ENCODE measurements at places on chromosomes 2 and 18.

DNA sequence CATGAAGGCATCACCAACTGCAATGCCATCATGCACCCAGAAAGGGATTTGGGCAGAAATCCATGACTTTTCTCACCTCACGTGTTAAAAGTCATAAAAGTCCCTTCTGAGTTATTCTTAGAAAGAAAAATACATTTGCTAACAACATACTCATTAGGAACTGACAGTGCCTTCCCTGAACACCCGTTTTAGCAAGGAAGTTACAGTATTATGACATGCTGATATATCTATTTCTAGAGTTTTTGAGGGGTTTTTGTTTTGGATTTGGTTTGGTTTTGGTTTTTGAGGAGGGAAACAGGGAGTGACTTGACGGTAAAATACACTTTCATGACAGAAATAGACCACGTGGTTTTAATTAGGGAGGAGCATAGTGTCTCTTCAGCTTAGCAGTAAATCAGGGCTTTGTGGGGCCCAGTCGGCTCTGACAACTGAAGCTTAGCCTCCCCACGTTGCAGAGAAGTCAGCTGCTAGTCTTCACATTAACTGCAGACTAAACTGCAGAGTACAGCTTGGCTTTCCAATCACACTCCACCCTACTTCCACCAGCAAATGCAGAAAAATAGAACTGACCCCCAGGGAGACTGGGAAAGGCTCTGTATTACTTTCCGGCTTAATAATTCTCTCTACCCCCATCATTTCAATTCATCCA is 141.4 kb downstream of the FAM124B start:
- no peak for DNase-seq

- DNase-seq: no peak
Observed at GRCh38 chr18:52000435-52000834, 339.6 kb upstream of the DCC start.

DNA sequence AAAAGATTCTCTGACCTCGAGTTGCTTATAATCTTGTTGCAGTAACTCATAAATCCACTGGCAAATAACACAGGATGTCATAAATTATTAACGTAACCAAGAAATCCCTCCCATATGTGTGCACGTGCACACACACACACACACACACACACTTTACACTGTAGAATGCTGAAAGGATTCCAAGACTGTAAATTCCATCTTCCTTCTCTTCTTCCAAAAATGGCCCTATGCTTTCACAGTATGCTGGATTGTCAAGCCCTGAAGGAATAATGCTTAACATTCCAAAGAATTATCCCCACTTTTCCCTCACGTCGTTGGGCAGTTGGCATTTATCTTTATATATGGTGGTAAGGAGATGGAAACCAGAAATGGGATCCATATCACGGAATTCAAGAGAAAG is 117.5 kb upstream of the CRIM1 start:
- DNase-seq: no peak

GRCh38 chr2:226115832-226116200 is 683.8 kb downstream of the IRS1 start:
- DNase-seq: no peak

- no peak for DNase-seq
Observed at GRCh38 chr2:61675204-61675603, 137.0 kb upstream of the XPO1 start.

DNA sequence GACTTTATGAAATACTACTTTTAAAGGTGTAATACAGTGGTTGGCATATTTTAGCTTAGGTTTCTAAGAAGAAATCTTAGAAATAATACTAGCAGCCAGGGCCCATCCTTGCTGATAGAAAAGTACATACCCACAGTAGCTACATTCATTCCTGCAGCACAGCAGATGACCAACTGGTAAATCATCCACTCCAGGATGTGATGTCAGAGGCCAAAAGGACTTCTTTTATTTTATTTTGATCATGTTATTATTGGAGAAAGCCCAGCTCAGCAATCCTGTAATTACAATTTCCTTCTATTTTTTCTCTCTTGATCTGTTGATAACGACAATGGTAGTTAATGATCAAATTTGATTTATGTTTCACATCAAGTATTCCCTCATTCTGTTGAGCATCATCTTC is 18.0 kb upstream of the TTN start:
- no peak for DNase-seq

- no peak for DNase-seq
Observed at GRCh38 chr2:114700440-114700839, 258.0 kb downstream of the DPP10 start.

- no peak for DNase-seq
Observed at GRCh38 chr2:43191947-43192516, 34.4 kb downstream of the ZFP36L2 start.

DNA sequence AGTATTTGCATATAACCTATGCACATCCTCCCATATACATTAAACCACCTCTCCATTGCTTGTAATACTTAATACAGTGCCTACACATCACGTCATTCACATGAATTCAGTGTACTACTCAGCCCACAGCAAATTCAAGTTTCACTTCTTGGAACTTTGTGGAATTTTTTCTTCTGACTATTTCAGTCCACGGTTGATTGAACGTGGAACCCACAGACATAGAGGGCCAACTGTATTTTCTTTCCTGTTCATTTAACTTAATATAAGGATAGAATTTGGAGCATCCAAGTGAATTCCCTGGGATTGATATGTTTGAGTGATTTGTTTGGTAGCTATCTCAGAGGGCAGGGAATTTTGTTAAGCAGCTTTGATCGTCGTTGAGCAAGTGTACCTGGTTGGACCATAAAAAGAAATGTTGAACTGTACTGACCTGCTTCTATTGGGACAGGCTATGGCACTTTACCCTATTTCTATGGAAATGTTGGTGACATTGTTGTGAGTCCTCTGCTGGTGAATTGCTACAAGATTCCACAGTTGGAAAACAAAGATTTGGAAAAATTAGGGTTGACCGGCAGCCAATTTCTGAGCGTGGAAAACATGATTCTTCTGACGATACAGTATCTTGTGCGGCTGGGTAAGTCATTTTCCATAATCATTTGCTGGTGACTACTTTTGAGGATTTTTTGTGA is 156.6 kb downstream of the ESCO1 start:
- no peak for DNase-seq

GRCh38 chr2:129318581-129319421 is 660.7 kb upstream of the RAB6C start:
- no peak for DNase-seq

- no peak for DNase-seq
Observed at GRCh38 chr2:152284398-152284797, 50.6 kb upstream of the FMNL2 start.

DNA sequence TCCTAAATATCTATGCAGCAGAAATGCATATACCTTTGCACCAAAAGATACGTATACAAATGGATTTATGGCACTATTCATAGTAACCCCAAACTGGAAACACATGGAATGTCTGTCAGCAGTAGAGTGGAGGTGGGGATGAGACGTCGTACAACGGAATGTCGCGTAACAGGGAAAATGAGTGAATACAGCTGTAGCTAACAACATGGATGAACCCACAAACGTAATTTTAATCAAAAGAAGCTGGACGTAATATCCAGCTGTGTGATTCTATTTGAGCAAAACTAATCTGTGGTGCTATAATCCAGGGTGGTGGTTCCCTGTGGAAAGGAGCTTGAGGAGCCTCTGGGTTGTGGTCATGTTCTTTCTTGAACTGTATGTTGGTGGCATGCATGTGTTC is 89.9 kb downstream of the MTA3 start:
- DNase-seq: no peak

- no peak for DNase-seq
Observed at GRCh38 chr2:213034585-213034984, 116.8 kb downstream of the IKZF2 start.

DNA sequence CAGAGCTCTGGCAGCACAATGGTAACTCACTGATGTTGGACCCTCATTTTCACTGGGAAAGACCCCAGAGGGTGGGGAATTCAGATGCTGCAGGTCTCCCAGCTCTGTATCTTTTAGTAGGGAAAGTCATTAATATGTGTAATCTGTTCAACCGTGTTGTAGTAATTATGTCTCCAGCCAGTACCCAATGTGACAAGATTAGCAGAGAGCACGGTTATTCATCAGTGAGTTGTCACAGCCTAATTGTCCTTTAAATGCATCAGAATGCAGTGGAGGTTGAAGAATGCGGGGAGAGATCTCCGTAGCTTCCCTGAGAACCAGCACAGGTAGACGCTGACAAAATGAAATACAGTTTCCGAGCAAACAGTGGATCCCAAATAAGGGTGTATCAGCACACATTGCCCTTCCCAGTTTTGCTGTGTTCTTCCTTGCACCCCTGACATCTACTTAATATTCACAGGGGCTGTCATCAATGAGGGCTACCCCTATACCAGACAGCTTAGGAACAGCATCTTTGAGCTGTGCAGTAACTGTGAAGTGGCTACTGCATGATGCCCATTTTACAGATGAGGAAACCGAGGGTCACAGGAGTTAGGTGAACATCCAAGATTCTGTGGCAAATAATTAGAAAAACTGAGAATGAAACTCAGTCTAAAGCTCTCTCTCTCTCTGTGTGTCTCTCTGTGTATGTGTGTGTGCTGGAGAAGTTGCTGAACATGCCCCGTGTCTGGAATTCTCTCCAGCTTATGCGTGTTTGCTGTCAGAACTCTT is 430.4 kb upstream of the HS6ST1 start:
- DNase-seq: no peak

- DNase-seq: no peak
Observed at GRCh38 chr2:67871686-67872412, 191.0 kb downstream of the C1D start.

DNA sequence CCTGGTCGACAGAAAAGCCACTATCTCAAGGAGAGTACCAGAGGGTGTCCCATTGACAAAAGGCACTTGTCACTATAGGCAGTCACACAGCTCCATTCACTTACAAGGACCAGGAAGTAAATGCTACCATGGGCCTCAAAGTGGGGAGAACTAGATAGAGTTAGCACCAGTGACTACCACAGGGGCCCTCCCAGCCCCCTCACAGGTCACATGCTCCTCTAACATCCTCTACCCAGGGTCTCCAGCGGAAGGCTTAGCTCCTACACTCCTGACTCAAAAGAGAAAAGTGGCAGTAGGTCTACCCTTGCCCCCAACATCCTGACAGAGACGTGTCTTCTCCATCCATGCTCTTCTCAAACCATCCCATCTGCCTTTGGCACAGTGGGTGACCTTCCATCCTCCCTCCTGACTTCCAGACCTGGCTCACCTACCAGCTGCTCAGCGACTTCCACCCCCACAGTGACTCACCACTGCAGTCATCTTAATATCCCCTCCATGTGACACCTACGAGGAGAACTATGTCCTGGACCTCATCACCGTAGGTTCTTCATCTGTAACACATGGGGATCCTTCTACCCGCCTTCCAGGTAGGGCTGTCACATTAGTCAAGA is 5.6 kb upstream of the DNMT3A start:
- no peak for DNase-seq

DNA sequence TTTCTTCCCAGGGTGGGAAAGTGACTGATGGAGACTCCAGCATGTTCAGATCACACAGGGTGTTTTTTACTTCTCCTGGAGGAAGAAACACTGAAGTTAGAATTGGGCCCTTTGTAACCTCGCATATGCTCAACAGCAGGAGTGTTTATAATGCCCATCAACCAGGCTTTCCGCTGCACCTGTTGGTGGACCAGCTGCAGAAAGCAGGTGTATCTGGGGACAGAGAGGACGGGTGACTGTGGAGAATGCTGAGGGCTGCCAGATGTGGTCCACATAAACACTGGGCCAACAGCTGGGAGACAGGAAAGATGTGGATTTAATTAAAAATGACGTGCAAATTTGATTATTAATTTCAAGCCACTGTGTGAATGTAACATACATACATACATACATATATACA is 335.5 kb upstream of the SPRED2 start:
- no peak for DNase-seq

DNA sequence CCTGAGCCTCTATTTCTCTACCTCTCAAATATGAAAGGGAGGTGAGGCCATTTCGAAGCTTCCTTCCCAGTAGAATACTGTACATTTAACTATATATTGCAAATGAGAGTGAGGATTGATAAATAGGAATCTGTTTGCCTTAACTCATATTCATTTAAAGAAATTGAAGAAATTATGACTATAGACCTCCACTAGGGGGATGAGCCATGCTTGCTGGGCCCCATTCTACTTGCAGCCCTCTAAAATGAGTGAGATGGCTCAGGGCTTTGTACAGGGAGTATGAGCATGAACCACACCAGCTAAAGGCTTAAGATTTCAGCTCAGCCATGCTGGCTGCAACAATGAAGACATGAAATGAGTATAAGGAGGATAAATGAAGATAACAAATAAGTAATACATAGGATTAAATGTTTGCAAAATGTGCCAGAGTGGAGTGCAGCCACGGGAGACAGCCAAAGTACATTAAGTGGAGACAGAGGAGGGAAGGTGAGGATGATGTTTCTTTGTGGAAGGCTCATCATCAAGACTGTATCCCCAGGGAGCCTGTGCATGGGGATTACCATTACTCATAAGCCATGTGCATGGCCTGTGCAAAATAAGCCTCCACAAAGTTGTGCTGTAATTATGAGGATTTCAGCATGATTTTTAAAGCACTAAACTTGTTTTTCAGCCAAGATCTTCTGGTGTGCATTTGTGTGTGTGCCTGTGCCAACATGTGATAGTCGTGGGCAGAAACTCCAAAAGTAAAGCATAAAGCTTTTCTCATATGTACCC is 300.8 kb downstream of the CNTNAP5 start:
- DNase-seq: no peak

GRCh38 chr2:207516206-207516605 is 13.6 kb upstream of the CREB1 start:
- DNase-seq: no peak

DNA sequence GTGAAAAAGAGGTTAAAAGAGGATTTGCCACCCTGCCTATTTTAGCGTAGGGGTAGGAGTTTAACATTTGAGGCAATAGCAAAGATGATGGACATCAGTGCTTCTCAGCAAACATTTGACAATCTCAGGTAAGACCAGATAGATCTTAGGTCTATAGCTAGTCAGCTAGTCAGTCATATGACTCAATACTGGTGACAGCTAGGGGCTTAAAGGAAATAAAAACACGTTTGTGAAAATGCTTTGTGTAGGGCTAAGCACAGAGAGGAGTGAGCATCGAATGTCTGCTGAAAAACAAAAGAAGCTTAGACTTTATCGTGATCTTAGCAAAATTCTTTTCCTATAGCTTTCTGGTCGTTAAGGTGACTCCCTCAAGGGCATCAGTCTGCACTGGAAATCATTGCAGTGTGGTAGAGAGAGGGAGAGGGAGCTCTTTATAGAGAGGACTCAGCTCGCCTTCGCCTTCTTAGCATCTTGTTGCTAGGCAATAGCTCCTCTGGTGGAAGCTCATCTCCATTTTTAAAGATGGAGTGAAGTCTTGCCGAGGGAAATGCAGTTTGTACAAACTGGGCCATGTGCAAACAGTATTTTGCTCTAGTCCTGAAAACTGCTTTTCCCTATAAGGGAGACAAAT is 62.8 kb upstream of the SLC38A11 start:
- DNase-seq: no peak

DNA sequence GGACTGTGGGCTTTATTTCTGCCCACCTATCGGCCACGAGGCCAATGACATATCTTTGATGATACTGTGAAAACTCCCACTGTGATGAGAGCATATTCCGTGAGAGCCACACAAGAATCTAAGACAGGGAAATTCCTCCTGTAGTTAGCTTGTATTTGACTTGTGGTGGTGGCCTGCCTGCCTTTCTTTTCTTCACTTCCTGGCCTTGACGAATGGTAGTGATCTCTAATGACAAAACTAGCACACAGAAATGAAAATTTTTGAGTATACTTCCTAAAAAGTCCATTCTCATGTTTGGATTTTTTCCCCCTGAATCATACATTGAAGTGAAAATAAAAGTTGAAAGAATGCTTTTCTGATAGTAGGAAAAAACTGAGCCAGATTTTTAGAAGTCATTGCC is 94.4 kb downstream of the MGAT5 start:
- DNase-seq: no peak

All from GM12864 (cell line).